ENCODE measurements at places on chromosomes 4 and X.

GRCh38 chrX:155544881-155545280 is 67.9 kb downstream of the TMLHE start:
- peak; percentile 14 for DNase-seq

- DNase-seq: peak; percentile 92
Measured at GRCh38 chr4:53558065-53558801, 33.1 kb downstream of the LNX1 start.

- peak; percentile 70 for DNase-seq
Measured at GRCh38 chr4:37970702-37971101, 10.5 kb downstream of the PTTG2 start.

DNA sequence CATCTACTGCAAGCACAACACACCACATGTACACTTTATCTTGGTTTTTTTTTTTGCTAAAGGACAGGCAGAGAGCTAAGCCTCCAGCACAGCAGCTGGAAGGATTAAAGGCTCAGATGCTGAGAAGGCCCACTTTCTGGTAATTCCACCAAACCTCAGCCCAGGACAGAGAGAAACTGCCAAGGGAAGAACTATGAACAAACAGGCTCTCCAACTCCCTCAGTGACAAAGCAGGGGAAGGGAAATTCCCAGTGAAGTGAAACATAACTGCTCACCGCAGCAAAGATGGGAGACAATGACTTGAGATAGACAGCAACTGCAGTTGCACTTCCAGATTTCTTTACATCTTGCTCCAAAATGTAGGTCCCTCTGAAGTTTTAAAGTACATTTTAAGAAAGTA is 4.8 kb downstream of the PROM1 start:
- peak; percentile 13 for DNase-seq

DNA sequence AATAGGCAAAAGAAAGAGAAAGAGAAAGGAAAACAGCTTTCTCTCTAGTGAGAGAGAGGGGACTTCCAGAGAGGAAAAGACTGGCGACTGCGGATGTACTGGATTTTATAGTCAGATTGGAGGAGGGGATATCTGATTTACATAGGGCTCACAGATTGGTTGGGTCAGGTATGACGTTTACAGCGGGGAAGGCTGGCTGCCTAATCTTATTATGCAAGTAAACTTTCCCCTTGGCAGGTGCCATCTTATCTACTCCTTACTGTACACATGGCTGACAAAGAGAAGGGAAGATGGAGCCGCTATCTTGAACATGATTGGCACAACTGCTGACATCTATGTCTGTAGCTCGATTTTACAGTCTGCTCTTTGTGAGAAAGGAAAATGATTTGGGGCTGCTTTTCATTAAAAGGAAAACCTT is 25.4 kb downstream of the RBPJ start:
- DNase-seq: peak; percentile 37

DNA sequence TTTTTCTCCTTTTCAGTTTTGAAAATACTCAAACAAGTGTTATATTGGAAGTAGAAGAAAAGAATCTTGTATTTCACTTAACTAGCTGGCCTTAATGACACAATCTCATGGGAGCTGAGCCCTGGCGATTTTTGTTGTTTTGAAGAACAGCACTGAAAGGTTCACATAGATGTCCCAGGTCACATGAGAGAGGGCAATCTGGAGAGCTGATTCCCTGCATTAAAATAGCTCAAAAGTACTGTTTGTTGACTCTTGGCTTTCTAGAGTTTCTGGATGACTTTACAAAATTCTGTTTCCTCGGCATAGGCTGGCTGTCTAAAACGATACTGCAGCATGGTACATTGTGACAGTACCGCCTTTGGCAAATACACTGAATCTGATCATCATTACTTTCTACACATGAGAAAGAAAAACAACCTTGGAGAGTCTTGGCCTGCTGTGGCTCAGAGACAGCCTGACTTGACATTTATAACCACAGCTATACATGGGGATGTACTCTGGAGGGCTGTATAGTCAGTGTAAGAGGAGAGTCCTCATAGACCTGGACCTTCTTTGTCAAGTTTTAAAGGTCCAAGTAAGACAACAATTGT is 119.8 kb upstream of the PDLIM3 start:
- DNase-seq: no peak

- DNase-seq: no peak
Measured at GRCh38 chr4:120824946-120825345, 97.6 kb downstream of the PRDM5 start.

DNA sequence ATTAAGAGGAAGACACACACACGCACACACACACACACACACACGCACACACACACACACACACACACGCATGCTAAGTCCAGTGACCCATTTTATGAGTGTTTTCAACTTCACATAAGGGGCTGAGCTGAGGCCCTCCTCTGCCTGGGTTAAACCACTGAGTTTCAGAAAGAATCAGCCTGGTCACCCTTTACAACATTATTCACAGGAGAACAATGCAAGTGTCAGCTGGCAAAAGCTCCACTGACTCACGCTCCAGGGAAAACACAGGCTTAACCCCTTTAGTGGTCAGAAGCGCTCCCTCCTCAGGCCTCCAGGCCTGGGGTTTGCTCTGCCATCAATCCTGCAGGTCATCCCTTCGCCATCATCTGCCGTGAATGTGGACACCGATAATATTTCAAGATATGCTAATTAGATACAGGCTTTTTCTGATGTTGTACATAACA is 46.9 kb downstream of the ACOX3 start:
- peak; percentile 100 for DNase-seq

- DNase-seq: peak; percentile 94
Measured at GRCh38 chr4:3369781-3370674, 71.7 kb upstream of the HGFAC start.

GRCh38 chr4:78496021-78496643 is 55.4 kb upstream of the ANXA3 start:
- peak; percentile 13 for DNase-seq

DNA sequence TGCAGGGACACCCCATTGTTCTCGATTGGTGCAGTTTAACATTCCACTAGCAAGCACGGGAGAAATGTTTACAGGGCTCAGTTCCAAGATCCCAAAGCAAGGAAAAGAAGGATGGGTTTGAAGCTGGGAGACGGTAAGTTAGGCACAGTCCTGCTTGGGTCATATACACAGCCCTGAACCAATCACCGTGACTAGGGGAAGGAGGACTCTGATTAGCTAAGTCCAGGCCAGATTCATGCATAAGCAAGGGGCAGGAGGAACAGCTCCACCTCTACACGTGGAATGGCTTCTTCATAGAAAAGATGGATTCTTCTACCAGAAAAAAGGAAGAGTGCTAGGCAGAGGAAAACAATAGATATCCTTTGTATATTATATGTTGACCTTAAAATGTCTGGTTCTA is 11.0 kb upstream of the EXOC1L start:
- DNase-seq: no peak

GRCh38 chr4:36310793-36311192 is 29.4 kb downstream of the DTHD1 start:
- no peak for DNase-seq

DNA sequence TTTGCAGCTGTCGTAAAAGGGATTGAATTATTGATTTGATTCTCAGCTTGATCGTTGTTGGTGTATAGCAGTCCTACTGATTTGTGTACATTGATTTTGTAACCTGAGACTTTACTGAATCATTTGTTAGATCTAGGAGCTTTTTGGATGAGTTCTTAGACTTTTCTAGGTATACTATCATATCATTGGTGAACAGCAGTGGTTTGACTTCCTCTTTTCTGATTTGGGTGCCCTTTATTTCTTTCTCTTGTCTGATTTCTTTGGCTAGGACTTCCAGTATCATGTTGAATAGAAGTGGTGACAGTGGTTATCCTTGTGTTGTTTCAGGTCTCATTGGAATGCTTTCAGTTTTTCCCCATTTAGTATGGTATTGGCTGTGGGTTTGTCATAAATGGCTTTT is 8.4 kb downstream of the APOOL start:
- no peak for DNase-seq

DNA sequence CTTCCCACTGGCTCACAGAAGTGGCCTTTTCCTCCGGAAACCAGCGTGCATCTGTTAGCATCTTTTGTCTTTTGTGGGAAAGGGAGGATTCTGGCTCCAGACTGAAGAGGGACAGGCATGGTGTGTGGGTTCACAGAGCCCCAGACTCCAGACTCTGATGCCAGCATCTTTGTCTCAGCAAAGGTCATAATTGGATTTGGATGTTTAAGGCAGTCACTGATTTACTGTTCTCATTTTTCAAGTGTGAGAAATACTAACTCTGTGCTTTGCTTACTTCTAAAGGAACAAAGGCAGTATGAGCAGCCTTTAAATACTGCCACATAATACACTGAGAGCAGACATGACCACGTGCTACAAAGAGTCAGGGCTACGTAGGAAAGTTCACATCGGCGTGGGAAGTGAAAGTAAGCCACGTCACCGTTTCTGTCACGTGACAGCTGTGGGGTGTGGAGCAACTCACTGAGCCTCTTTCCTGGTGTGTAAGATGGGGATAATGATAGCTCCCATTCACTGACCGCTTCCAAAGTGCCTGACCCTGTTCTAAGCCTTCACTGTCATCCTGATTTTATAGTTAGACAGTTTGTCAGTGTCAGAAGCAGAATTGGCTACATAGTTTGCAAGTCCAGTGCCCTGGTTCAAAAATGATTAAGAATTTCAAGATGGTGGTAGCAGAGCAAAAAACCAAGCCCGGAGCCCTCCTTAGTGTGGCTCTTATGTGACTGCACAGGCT is 24.8 kb upstream of the TMSB4X start:
- DNase-seq: peak; percentile 89

DNA sequence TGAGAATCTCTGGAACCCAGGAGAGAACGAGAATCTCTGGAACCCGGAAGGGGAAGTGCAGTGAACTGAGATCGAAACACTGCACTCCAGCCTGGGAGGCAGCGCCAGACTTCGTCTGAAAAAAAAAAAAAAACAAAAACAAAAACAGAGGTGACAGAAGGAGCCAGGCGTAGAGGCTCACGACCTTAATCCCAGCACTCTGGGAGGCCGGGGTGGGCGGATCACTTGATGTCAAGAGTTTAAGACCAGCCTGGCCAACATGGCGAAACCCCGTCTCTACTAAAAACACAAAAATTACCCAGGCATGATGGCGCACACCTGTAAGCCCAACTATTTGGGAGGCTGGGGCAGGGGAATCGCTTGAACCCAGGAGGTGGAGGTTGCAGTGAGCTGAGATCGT is 17.0 kb downstream of the ZNF280C start:
- DNase-seq: no peak

GRCh38 chrX:18929775-18930174 is 54.1 kb downstream of the PHKA2 start:
- DNase-seq: no peak

GRCh38 chr4:106868381-106869035 is 167.6 kb downstream of the DKK2 start:
- DNase-seq: peak; percentile 89

DNA sequence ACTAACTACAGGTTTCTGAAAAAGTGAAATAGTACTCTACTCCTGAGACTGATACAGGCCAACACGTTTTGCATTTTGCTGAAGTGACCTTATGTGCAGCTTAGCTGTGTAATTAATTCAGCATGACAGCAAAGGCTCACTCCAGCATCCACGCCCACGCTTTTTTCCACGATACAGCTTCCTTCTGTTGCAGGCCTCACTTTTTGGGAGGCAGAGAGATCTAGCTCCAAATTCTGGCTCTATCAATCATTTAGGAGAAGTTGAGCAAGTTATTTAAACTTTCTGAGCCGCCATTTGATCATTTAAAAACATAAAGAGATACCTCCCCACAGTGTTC is 160.3 kb downstream of the AFAP1 start:
- no peak for DNase-seq

DNA sequence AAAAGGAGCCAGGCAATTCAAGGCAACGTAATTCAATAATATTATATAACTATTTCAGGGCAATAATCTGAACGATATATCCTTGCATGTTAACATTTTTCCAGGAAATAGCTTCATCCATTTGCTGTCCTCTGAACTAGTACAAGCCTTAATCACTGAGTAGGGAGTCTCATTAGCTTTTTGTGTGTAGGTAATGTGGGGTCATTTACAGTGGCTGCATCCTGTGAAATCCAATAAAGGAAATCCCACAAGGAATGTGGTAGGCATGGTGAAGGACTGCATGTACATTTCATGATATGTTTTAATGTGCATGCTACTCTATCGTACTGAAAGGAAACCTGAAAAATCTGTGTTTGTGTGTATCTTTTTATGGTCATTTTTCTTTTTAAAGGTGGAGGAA is 103.5 kb downstream of the SLC4A4 start:
- no peak for DNase-seq

- no peak for DNase-seq
Measured at GRCh38 chr4:27534488-27534887, 673.8 kb downstream of the STIM2 start.

DNA sequence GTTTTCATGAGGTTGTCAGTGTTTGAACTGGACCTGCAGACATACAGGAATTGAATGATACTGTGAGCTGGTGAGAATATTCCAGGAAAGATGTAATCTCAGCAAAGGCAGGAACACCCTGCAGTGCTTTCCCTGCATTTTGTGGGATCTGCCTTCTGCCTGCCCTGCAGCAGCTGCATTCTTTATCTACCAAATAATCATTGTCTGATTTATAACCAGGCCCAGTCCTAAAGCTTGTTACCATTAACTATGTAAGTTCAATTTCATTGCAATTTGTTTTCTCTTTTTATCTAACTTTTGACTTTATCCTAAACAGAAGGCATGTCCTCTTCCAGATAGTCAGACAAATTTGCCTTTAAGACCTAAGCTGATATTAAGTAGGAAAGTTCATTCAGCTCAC is 99.8 kb upstream of the NOCT start:
- DNase-seq: no peak

DNA sequence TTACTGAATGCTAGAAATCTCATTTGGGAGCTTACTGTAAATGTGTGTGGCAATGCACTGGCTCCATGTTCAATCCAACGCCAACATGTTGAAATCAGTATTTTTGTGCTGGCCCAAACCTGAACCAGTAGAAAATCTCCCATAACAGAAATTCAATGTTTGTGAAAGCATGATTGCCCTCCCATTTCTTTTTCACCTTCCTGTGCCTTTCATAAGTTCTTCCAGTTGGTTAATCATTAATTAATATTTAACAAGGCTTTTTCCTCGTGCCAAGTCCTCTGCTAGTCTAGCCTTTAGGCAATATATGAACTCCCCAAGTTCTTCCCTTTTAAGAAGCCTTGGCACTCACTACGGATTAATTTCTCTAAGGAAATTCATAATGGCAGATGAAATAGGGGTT is 1.3 kb upstream of the PLS3 start:
- no peak for DNase-seq

GRCh38 chr4:6134612-6135220 is 65.6 kb downstream of the JAKMIP1 start:
- peak; percentile 2 for DNase-seq

GRCh38 chr4:38466401-38466800 is 197.6 kb upstream of the KLF3 start:
- no peak for DNase-seq

DNA sequence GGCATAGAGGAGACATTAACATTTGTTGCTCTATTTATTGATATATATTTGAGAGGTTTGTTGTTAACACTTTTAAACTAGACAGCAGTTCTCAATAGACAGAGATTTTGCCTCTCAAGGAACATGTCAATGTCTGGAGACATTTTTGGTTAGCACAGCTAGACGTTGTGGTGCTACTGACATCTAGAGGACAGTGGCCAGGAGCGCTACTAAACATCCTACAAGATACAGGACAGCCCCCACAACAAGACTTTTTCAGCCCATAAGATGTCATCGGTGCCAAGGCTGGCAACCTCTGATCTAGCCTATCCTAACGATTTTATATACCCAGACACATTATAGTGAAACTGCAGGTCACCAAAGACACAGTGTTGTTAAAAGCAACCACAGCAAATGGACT is 18.4 kb upstream of the CTSO start:
- peak; percentile 78 for DNase-seq

All from LHCN-M2 (cell line).